ENCODE measurements at places on chromosomes 7 and 10. TPM values are rescaled to one million over a fixed set of nuclear protein-coding genes. Genes with fewer than 3 reads are reported as not detected.

DNA sequence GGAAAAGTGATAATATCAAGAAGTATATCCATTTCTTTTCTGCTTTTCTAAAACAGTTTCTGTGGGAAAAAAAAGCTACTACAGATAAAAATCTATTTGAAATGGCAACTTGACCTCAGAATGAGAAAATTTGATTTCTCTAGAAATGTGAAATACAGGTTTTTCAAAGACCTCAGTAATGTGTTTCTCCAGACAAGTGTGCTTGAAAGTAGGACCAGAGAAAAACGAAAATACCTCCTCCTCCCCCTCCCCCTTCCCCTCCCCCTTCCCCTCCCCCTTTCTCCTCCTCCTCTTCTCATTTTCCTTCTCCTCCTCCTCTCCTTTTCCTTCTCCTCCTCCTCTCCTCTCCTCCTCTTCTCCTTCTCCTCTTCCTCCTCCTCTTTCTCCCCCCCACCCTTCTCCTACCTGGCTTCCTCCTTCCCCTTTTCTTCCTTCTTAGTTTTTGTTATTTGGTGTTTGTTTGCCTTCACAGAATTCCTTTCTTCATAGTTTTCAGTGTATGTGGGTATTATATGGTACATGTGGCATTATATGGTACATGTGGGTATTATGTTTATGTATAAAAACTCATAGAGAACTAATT, 179.4 kb downstream of the CDK14 start:
- no peaks in the 10 kb centered on the region for H3K4me1 ChIP-seq
- H3K36me3 ChIP-seq: no peaks in the 10 kb centered on the region
- H3K27me3 ChIP-seq: no peaks in the 10 kb centered on the region
- no peak overlapping the region for H3K27ac ChIP-seq

GRCh38 chr10:77371848-77372799, 265.5 kb downstream of the KCNMA1 start:
- peaks cover 3% of the 10 kb centered on the region for H3K4me1 ChIP-seq
- no peaks in the 10 kb centered on the region for H3K36me3 ChIP-seq
- no peak overlapping the region for H3K4me3 ChIP-seq
- H3K27ac ChIP-seq: no peak overlapping the region
- DNase-seq: no peak
- H3K27me3 ChIP-seq: no peaks in the 10 kb centered on the region

- H3K4me3 ChIP-seq: no peak overlapping the region
- H3K27me3 ChIP-seq: no peaks in the 10 kb centered on the region
- H3K27ac ChIP-seq: no peak overlapping the region
- no peaks in the 10 kb centered on the region for H3K4me1 ChIP-seq
Observed at GRCh38 chr7:123643495-123644441, 11.9 kb upstream of the LMOD2 start.

GRCh38 chr10:54708021-54708420, 93.0 kb downstream of the PCDH15 start:
- no peak overlapping the region for H3K4me3 ChIP-seq
- DNase-seq: no peak
- H3K4me1 ChIP-seq: no peaks in the 10 kb centered on the region
- H3K36me3 ChIP-seq: no peaks in the 10 kb centered on the region

DNA sequence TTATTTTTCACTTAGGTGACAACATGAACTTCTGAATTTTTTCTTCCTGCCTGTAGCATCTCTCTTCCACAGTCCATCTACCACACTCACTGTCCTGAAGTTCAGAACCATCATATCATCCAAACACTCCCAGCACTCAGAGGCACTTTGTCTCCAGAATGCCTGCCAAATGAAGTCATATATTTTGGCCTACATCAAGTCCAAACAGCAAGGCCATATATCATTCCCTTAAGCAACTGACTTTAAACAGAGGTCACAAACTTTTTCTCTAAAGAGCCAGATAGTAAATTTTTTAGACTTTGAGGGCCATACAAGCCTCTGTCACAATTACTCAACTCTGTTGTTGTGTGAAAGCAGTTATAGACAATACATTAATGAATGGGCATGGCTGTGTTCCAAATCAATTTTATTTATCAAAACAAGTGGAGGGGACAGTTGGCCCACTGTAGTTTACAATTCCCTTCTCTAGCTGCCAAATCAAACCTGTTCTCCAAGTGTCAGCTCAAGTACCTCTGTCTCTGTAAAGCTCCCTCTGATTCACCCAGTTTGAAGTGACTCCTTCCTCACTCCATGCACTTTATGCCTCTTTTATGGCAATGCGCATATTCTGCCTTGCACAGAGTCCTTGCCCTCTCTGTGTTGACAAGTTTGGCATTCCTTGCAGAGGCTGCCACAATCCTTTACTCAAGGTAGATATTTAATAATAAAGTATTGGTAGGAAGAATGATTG, 305.7 kb downstream of the FZD1 start:
- no peak overlapping the region for H3K4me3 ChIP-seq
- no peaks in the 10 kb centered on the region for H3K4me1 ChIP-seq
- no peaks in the 10 kb centered on the region for H3K36me3 ChIP-seq
- no peak for DNase-seq
- no peaks in the 10 kb centered on the region for H3K27me3 ChIP-seq

DNA sequence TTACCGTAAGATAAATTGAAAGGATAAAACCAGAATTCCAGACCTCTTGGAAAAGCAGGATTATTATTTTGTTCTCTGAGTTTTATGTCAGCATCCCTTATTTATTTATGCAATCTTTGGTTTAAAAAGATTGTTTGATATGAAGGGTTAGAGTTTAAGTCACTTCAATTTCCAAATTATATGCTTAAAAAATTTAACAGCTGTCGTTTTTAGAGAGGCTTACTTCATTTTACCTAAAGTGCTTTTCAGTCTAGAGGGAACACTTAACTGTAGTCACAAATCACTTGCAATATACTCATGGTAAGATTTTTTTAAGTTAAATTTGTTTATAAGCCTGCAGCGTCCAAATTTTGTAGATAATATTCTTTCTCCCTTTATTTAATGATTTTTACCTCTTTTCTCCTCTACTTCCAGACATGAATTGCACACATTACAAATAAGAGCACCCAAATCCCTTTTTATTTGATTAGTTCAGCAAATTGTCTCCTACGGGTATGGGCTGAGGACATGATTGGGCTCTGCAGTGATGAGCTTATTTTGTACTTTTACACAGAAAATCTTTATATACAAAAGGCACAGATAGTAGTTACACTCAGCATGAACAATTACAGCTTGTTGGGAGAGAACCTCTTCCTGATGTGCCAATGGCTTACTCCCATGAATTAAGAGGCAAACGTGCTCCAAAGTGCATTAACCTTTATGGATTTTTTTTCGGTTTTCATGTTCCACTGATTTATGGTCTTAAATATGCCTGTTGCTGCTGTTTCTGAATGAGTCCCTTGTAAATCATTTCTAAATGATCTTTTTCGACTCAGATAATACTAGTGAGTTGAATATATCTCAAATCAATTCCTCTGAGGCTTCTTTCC, 319.3 kb upstream of the LRGUK start:
- H3K4me3 ChIP-seq: no peak overlapping the region
- H3K27me3 ChIP-seq: no peaks in the 10 kb centered on the region
- no peaks in the 10 kb centered on the region for H3K4me1 ChIP-seq
- no peaks in the 10 kb centered on the region for H3K36me3 ChIP-seq
- no peak for DNase-seq

DNA sequence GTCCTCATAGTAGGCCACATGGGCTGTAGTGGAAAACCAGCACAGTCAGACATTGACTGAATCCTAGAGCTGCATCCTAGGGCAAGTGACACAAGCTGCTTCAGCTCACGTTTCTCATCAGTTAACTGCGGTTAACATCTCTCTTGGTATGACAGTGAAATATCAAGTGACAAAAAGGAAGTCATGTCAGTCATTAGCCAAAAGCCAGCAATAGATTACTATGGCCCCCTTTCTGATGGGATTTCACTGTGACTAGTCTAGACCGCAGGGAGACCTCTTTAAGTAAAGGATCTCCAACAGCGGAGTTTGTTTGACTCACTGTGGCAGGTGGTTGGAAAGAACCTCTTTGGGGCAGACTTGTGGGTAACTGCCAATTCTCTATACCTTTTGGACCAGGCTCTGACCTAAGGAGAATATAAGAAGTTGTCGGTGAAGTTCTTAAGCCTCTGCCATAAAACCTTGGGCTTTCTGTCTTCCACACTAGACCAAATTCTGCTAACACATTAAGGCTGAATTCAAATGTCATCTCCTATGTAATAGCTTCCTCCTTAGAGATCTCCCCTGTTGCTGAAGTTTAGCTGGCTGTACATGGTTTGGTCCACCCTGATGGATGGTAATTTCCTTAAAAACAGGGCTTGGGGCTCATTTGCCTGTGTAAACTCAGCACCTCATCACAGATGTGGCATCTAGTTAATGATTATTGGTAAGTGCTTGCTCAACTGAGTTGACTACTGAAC, 115.3 kb downstream of the SGMS1 start:
- H3K4me3 ChIP-seq: no peak overlapping the region
- H3K27ac ChIP-seq: no peak overlapping the region
- DNase-seq: no peak
- H3K4me1 ChIP-seq: peaks cover 2% of the 10 kb centered on the region
- H3K36me3 ChIP-seq: peaks cover 3% of the 10 kb centered on the region
- no peaks in the 10 kb centered on the region for H3K27me3 ChIP-seq

GRCh38 chr10:73838827-73839226, 27.4 kb upstream of the NDST2 start:
- DNase-seq: no peak
- H3K4me3 ChIP-seq: no peak overlapping the region
- no peak overlapping the region for H3K27ac ChIP-seq
- no peaks in the 10 kb centered on the region for H3K4me1 ChIP-seq

GRCh38 chr7:91674470-91674869, 206.0 kb downstream of the MTERF1 start:
- no peak for DNase-seq
- H3K36me3 ChIP-seq: no peaks in the 10 kb centered on the region
- no peak overlapping the region for H3K27ac ChIP-seq
- H3K4me1 ChIP-seq: no peaks in the 10 kb centered on the region

The ITGA8 gene
- total RNA-seq: 885 TPM

All from aorta (tissue), 5 donors.